ENCODE measurements at places on chromosomes 3 and 15.

DNA sequence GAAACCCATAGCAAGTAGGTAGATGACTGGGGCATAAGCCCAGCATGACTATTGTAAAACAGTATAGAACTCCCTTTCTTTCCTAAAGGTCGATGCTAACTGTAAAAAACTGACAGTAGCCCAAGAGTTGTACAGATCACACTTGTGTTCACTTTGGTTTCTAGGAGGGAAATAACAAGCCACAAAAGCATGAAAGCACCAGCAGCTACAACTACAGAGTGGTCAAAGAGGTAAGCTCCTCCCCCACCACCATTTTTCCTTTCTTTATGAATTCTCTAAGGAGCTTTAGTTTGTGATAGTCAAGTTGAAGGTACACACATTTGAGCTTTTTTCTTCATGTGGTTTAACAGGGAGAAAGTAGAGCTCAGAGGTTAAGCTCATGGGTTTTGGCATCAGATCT is 191.0 kb downstream of the ITPR1 start:
- DNase-seq, result no peak

GRCh38 chr3:185582871-185583270 is 3.2 kb upstream of the SENP2 start:
- no peak for DNase-seq

- DNase-seq, result no peak
These were observed 163.4 kb downstream of the XXYLT1 start for GRCh38 chr3:195107593-195107992.

GRCh38 chr15:78087951-78088772 is 4.2 kb upstream of the SH2D7 start:
- DNase-seq, result no peak

DNA sequence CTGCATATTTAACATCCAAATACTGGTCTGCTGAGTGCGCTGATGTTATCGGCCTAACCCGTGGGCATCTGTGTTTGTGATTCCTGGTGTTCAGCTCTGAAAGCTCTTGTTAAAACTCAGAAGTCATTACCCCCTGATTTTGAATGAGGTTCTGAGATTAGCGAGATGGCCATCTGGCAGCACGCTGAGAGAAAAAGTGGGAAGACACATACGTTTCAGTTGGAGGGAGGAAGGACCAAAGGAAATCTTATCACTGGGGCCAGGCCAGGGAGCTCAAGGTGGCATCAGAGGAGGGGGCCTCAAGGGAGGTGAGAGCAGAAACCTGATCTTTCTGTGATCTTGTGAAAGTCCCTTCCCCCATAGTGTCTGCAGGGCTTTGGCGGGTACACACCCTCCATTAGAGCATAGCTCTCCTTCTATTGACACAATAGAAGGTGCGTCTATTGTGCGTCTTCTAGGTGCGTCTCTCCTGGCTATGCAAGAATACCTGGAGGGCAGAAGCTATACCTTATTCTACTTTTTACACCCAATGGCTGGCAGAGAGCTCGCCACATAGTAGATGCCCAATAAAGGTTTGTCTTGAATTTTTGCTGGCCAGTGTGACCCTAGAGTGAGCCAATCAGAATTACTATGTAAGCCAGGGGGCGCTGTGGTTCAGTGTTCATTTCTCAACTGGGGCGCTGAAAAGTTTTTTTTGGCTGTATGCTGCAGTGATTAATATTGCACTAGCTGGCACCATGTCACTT is 182.4 kb downstream of the SHQ1 start:
- DNase-seq, result peak; percentile 47

All from activated T-cell treated with anti-CD3 and anti-CD28 coated beads, Interleukin-2, amount 50 U/mL, for 4 hours (primary cell).